ENCODE measurements at places on chromosomes 6 and 20.

DNA sequence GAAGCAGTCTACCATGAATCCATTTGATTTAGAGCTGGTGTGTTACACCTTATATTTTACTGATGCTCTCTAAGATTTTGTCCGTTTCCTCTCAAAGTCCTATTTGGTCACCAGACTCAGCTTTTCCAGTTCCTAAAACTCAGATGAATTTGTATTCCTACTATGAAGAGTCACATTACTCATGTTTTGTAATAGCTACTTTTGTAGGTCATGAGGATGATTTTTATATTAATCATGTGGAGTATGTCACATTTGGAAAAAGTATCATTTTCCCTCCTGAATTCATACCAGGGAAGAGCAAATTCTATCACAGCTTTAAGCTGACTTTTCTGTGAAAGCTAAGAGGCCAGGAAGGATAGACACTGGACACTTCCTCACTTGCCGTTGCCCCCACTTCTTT, 140.6 kb upstream of the SCGN start:
- DNase-seq: no peak

GRCh38 chr6:98836025-98836961, 1.9 kb downstream of the POU3F2 start:
- peak; percentile 71 for DNase-seq

- DNase-seq: no peak
Measured at GRCh38 chr20:46900826-46901225, 6.2 kb downstream of the EYA2 start.

DNA sequence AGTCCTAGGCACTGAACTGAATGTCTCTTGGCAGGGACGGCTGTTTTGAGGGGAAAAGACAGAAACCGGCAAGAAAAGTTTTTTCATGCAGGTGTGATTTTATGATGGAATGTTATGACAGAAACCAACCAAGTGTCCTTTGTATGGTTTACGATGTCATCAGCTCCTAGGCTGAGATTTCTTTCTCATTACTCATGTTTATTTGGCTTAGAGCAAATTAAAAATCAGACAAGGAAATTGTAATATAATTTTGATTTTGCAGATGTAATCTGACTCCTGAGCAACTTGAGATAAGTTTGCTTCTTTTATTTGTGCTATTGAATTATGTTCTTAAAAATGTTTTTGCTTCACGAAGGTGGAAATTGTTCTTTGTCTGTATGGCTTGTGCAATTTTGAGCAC, 58.8 kb upstream of the MAP3K7 start:
- DNase-seq: no peak

DNA sequence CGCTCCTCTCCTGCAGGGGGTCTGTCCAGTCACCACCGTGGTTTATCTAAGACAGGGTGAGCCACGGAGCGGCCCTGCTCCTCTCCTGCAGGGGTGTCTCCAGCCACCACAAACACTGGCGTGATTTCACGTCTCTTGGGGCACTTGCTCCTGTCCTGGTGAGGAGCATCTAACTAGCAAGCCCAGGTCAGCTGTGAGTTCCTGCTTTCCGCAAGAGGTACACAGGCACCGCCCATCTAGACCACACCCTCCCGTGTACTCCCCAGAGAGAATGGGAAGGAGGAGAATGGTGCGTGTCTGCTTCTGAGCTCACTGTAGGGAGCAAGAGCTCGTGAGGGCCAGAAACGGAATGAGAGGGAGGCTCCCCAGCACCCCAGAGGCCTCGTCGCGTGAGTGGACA, 40.7 kb downstream of the DACT2 start:
- no peak for DNase-seq

GRCh38 chr20:16569246-16570153, 3.7 kb downstream of the KIF16B start:
- DNase-seq: no peak

DNA sequence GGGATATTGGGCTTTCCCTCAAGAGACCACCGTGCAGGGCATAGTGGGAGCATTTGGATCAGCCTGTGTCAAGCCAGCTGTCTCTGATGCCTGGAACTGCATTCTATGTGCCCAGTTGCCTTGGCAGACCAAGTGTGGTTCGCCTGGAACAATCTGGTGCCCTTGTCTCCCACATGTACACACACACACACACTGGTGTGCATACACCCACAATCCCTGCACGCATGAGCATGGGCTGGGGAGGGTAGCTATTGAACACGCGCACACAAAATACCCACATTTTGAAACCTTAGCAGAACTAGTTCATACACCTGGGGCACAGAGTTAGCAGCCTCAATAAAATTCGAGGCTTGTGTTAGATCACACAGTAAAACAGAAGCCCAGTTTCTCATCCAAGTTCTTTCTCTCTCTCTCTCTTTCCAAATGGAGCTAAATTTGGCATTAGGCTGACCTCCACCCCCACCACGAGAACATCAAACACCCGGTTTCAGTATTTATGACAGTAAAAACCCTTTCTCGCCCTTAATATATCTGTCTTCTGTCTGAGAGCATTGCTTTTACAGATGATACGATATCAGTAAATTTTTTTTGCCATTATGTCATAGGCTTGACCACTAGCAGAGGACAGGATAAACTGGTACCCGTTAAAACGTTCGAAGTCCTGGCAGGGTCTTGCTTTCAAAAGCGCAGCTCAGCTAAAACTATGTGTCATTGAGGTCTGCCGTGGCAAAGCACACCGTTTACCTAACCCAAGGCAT, 18.2 kb upstream of the NFATC2 start:
- DNase-seq: no peak

- no peak for DNase-seq
Measured at GRCh38 chr6:137417396-137417795, 76.8 kb downstream of the OLIG3 start.

DNA sequence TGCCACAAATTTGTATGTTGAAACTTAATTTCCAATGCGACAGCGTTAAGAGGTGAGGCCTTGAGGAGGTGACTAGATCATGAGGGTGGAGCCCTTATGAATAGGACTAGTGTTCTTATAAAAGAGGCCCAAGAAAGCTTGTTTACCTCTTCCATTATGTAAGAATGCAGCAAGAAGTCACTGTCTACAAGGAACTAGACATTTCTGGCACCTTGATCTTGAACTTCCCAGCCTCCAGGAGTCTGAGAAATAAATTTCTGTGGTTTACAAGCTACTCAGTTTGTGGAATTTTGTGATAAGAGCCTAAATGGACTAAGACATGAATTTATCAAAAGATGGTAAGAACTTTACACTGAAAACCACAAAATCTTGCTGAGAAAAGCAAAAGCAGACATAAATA, 173.6 kb upstream of the SGK1 start:
- no peak for DNase-seq

- DNase-seq: no peak
Measured at GRCh38 chr20:32333181-32333987, 24.7 kb upstream of the ASXL1 start.

DNA sequence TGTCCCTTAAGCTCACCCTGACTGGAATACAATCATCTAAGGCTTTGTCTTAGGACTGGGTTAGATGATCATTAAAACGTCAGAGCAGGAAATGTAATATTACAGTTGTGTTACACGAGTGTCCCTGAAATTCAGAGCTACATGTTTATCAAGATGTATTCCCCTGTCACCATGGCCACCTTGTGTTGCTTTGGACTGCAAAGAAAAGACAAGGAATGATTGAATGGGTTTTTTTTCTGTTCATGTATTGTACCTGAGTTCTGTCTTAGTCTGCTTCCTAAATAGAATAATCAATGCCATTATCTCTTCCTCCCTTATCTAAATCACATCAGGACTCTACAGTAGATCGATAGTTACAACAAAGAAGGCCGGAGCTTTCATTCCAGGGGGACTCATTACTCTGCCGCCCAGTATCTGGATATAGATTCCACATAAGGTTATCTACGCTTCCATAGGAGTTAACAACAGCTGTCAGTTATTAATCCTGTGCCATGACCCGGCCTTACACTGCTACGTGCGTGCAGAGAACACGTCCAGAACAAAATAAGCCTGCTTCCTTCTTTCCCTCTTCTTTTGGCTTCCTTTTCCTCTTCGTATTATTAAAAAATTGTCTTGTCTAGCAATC, 274.1 kb upstream of the SASH1 start:
- no peak for DNase-seq

GRCh38 chr6:167103041-167103891, 19.6 kb upstream of the CCR6 start:
- DNase-seq: no peak

- DNase-seq: peak; percentile 89
Measured at GRCh38 chr6:161829291-161829729, 555.4 kb upstream of the AGPAT4 start.

- DNase-seq: no peak
Measured at GRCh38 chr20:48196486-48196885, 411.2 kb upstream of the SULF2 start.

- DNase-seq: no peak
Measured at GRCh38 chr6:34044945-34045595, 100.8 kb downstream of the GRM4 start.

- peak; percentile 70 for DNase-seq
Measured at GRCh38 chr6:142913511-142914047, 31.4 kb downstream of the HIVEP2 start.

Data from pons (tissue), 1 donor.